SIG-M5 (cell line): ENCODE measurements at places on chromosomes 4 and X.

- DNase-seq: no peak
Measured at GRCh38 chr4:41802590-41802989, 54.1 kb upstream of the PHOX2B start.

- DNase-seq: no peak
Measured at GRCh38 chrX:153636716-153637115, 10.3 kb upstream of the DUSP9 start.

- DNase-seq: no peak
Measured at GRCh38 chr4:4711902-4712301, 147.6 kb upstream of the MSX1 start.

- no peak for DNase-seq
Measured at GRCh38 chrX:134371133-134371532, 88.8 kb upstream of the HPRT1 start.

- no peak for DNase-seq
Measured at GRCh38 chrX:6980981-6981380, 166.5 kb upstream of the STS start.

DNA sequence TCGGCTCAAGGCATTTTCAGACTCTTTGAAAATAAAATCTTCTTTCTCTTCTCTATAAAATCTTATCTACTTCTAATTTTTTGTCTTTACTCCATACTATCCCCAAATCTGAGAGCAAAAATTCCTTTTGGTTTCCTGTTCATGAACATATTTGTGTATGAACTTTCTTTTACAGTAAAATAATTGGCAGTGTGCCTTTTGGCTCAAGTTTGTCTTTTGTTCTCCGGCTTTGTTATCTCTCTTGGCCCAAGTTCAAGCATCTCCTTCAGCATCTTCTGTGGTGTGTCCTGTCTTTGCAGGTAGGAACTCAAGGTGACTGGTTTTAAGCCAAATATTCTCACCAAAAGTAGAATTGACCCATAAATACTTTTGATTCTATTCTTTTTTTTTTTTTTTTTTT lies 276.6 kb upstream of the FAT1 start:
- no peak for DNase-seq

GRCh38 chr4:104429150-104429741 lies 65.4 kb downstream of the CXXC4 start:
- no peak for DNase-seq

DNA sequence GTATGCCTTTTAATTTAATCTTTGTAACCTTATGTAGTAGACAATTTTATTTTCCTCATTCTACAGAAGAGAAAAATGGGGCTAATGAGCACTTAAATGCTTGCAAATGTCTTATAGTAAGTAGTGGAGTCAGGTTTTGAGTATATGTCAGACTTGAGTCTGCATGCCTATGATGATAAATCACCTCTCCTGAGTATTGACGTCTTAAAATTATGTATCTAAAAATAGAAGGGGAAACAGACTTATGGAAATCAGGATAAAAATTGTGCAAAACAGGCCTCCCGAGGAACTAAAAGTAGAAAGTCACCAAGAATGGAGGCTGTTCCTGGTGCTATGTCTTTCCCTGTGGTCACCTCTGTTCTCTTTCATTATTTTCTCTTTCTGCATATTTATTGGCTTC lies 92.7 kb downstream of the STIM2 start:
- DNase-seq: no peak

GRCh38 chr4:1736812-1737211 lies 15.5 kb downstream of the TACC3 start:
- DNase-seq: no peak

DNA sequence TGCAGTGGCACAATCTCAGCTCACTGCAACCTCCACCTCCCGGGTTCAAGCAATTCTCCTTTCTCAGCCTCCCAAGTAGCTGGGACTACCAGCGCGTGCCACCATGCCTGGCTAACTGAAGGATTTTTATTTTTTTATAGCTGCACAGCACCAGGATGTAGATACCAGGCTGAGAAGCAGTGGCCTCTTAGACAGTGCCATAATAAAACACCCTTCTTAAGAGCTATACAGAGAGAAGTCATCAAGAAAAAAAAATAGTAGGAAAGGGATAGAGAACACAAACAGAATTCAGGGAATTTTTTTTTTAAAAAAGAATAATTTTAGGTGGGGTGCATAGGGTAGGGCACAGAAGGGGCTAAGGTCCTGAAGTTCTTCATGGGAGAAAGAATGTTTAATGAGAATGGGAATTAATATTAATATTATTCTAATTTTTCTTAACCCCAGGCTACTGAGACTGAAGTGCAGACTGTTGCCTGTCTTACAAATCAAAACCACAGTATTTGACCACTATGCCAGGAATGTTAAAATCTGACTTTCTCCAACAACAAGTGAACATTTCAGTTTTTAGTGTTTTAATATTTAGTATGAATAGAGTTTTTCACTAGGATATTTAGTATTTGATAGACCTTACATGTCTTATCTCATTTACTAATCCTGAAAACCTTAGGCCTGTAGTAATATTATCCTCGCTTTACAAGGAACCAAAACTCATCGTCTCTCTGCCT lies 146.7 kb downstream of the KCNIP4 start:
- DNase-seq: no peak

DNA sequence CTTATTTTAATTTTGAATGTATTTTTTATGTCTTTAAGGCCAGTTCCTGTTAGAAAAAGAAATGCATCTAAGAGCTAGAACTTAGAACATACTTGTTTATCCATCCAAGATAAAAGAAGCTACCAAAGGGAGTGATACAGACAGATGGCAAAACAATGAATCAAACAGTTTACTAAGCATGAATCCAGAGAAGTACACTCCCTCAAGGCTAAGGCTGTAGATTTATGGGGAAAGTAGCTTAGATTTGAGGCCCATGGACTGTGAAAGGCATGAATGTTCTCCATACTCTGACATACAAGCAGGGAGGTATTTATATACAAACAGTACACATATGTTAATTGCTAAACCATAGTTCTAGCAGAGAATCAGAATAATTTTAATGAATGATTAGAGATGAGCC lies 255.3 kb upstream of the NRK start:
- DNase-seq: no peak

GRCh38 chr4:118867311-118868067 lies 21.2 kb upstream of the SYNPO2 start:
- DNase-seq: no peak

DNA sequence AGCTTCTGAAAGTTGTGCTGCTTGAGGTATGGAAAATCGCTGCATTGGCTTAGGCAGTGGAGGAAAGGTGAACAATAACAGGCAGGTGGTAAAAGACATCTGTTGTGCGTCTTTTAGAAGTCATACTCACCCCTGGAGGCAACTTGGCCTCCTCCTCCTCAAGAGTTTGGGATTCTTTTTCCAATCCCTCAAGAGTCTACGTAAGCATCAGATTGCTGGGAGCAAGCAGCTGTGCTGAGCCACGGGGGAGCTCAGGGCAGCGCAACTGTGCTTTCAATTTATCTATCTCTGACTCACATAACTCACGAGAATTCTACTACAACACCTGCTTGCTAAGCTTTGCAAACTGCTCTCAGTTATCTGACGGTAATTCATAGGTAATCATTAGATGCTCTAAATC lies 6.4 kb upstream of the RBMX2 start:
- DNase-seq: no peak

GRCh38 chrX:154477891-154478477 lies 1.1 kb downstream of the LAGE3 start:
- no peak for DNase-seq

GRCh38 chrX:132591719-132592275 lies 103.0 kb upstream of the MBNL3 start:
- no peak for DNase-seq

- DNase-seq: no peak
Measured at GRCh38 chr4:47668810-47669408, 169.0 kb downstream of the CORIN start.

DNA sequence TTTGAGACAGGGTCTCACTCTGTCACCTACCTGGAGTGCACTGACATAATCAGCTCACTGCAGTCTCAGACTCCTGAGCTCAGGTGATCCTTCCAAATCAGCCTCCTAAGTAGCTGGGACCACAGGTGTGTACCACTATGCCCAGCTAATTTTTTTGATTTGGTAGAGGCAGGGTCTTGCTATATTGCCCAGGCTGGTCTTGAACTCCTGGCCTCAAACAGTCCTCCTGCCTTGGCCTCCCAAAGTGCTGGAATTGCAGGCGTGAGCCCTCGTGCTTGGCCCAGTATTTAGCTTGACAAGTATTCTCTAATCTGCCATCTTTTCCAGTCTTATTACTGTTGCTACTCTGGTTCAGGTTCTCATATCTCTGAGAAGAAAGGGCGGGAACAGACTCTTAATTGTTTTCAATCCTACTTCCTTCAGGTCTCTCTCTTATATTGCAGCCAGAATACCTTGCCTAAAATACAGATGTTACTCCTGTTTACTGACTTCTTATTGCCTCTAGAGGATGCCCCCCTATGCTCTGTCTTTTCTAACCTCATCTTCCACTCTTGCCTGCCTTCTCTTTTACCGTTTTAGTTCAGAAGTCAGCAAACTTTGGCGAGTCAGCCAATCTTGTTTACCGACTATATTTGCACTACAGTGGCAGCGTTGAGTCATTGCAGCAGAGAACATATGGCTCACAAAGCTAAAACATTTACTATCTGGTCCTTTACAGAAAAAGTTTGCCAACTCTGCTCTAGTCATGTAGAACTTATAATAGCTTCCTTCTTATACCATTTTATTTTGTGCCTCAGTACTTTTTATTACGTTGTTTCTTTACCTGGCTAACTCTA lies 19.0 kb downstream of the MRPL1 start:
- DNase-seq: no peak

DNA sequence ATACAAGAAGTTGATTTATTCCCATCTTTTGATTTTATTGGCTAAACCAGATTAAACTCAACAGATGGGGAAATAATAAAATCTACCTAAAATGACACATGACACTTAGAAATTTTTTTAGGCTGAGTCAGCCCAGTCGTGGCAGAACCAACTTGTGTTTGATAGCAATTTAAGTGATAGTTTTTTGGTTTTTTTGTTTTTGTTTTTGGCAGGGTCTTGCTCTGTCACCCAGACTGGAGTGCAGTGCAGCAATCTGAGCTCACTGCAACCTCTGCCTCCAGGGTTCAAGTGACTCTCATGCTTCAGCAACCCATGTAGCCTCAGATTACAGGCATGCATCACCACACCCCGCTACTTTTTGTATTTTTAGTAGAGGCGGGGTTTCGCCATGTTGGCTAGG lies 370.3 kb upstream of the NOCT start:
- DNase-seq: no peak

DNA sequence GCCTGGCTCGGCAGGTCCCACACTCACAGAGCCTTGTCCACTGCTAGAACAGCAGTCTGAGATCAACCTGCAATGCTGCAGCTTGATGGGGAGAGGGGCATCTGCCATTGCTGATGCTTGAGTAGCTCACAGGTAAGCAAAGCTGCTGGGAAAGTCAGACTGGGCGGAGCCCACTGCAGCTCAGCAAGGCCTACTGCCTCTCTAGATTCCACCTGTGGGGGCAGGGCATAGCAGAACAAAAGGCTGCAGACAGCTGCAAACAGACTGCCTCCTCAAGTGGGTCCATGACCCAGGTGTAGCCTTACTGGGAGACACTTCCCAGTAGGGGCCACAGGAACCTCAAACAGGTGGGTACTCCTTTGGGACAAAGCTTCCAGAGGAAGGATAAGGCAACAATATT lies 110.6 kb upstream of the ADAMTS3 start:
- DNase-seq: no peak

- DNase-seq: peak; percentile 7
Measured at GRCh38 chr4:76948443-76949275, 893 bp upstream of the SEPTIN11 start.

GRCh38 chr4:88097781-88098180 lies 60.7 kb downstream of the ABCG2 start:
- no peak for DNase-seq

DNA sequence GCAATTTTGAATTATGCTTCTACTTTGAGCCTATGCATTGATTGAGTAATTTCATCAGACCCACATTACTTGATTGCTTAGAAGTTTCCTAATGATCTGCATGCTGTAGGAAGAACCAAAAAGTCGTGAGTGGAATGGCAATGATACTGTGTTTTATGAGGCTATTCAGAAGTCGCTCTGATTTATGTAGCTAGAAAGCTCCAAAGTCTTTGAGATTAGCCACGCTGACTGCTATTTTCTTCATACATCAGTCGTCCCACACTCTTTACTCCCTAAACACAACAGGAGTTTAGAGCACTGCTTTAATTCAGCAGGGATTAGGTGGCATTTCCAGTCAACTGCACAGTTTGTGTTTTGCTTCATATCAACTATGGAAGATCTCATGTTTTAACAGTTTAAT lies 4.1 kb downstream of the GRID2 start:
- no peak for DNase-seq

- no peak for DNase-seq
Measured at GRCh38 chr4:99054428-99054994, 34.1 kb downstream of the ADH5 start.

GRCh38 chr4:184940500-184940899 lies 77.8 kb upstream of the HELT start:
- DNase-seq: no peak

DNA sequence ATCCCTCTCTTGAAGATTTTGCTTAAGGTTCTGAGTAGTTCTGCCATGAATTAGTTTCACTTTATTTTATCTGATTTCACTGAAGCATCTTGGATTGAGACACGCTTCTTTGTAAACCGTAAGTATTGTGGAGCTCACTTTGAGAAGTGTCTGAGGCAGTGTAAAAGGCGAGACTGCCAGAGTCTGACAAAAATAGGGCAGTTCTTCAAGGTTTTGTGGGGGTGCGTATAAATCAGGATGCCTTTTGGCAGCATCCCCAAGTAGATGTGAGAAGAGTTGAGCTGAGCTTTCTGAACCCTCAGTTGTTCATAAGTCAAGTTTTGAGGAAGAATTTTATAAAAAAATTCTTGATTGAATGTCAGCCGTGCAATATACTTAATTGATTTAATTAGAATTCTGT lies 76.3 kb downstream of the RBPJ start:
- DNase-seq: no peak

DNA sequence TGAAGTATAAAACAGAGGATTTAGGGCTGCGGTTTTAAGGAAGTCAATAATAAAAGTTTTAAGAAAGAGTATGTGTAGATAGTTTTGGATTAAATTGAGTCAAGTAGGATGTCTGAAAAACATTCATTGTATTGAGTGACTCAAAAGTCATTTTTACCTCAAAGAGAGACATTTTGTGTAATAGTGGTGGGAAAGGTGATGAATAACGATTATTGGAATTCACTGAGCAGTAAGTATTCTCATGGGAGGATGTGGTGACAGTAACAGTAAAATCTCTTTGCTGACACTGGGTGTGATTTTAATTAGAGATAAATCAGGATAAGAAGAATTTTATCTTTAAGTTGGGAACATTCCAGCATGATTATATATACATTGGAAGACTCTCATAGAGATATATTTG lies 233.6 kb downstream of the PDHA2 start:
- DNase-seq: no peak

DNA sequence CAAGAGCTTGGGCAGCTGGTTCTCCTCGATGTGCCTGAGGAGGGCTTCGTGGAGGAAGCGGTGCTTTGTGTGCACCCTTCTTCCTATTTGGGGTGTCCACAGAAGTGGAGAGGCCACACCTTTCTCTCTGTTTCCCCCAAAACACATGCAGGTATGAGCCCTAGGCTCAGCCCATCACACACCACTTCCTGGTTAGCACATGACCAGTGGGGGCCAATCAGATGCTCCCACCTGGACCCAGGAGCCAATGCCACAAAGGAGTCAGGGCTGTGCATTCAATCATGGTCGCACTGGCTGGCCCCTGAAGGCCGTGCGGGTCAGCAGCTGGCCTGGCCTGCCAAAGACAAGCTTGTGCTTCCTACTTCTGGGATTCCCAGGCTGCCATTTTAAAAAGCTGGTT lies 51.4 kb downstream of the PPP2R2C start:
- no peak for DNase-seq
